ENCODE measurements at places on chromosomes 3 and 15. TPM values are rescaled to one million over a fixed set of nuclear protein-coding genes. Genes with fewer than 3 reads are reported as not detected.
A peak's percentile ranks its signal among the peaks of the same experiment; 100 is the strongest.

Gene SNX4
- total RNA-seq: 65.4 TPM

- DNase-seq: no peak
These were observed 36.0 kb downstream of the NR1D2 start for GRCh38 chr3:23981136-23981535.

DNA sequence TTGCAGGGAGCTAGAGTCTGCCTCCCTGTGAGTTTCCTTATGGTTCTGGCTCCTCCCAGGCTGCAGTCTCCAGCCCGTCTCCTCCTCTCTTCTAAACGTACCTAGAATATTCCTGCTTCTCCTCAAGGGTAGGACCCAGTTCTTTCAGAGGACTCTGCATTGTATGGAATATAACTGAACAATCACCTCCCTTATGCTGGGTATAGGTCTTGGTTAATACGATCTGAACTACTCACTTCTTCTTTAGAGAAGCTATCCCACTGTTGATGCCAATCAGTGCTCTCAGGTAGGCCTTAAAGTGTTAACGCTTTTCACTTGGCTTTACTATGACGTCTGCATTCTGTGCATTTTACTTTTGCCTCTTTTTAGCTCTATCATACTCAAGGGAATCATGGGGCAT, 98.5 kb downstream of the WNT7A start:
- DNase-seq: no peak

- peak; percentile 6 for DNase-seq
These were observed 217.4 kb downstream of the DIPK2A start for GRCh38 chr3:144189044-144189443.

GRCh38 chr3:94269763-94270162, 206.9 kb downstream of the NSUN3 start:
- no peak for DNase-seq

- DNase-seq: no peak
These were observed 37.5 kb upstream of the ESYT3 start for GRCh38 chr3:138396752-138397410.

DNA sequence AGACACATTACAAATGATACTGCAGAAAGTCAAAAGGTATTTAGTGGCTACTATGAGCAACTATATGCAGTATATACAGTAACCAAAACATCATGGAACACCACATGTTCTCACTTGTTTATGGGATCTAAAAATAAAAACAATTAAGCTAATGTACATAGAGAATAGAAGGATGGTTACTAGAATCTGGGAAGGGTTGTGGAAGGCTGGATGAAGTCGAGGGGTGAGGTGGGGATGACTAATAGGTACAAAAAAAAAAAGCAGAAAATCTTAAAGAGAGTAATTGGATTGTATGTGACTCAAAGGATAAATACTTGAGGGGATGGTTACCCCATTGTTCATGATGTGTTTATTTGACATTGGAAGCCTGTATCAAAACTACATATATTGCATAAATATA, 848.8 kb upstream of the GBE1 start:
- DNase-seq: no peak

DNA sequence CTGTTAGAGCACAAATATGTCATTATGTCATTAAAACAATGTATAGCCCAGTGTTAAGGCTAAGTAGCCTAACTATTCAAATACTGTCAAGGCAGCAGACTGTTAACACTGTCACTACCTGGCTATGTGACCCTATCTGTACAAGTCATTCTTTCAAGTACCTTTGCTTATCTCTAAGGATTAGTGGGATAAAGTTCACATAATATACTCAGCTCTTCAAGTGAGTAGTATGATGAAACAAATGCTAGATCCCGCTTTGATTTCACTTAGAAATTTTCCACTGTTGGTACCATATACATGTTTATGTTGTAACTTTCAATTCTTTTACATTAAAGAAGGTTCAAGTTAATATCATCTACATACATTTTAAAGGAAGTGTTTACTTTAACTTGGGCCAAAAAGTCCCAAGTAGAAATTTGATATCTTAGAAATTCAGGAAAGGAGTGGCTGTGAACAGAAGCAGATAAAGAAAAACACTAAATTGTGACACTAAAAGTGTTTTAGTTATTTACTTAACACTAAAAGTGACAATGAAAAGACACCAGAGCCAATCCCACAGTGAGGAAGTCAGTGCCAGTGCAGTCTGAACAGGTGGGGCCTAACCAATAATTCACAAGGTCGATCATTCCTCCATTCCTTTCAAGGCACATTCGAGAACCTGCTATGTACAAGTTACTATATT, 4.8 kb upstream of the RFX7 start:
- DNase-seq: no peak

DNA sequence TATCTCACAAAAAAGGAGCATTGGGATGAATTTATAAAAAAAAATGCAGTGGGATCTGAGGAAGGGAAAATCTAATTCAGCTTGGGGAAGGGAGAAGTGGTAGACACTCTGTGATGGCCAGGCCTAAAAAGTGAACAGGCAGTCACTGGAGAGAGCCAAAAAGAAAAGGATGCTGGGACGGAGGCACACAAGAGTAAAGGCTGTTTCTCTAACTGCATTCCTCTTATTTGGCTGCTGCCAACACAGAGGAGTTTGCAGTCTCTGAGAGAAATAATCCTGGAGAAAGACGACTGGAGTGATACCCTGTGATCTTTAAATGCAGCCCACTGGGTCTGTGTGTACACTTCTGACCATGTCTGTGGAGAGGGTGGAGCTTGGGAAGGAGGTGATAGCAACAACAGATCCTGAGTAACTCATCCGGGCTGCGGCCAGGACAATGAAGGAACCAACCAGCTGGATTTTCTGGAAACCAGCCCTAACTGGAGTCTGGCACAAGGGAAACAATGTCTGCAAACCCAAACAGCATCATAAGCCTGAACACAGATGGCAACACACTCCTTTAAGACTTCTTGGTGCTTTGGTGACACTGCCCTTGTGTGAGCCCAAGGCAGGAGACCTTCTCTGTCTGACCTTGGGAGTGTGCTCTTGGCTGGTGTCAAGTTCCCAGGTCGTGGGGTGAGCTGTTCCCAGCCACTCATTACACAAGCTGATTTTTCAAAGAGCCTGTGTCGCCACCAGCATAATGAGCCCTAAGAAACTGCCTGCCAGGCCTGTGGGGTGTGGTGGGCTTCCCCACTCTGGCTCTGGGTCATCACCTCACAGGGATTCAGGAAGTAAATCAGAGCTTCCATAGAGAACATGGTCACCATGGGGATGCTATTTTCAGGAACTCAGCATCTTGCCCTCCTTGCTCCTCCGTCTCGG, 8.0 kb downstream of the FYCO1 start:
- no peak for DNase-seq

DNA sequence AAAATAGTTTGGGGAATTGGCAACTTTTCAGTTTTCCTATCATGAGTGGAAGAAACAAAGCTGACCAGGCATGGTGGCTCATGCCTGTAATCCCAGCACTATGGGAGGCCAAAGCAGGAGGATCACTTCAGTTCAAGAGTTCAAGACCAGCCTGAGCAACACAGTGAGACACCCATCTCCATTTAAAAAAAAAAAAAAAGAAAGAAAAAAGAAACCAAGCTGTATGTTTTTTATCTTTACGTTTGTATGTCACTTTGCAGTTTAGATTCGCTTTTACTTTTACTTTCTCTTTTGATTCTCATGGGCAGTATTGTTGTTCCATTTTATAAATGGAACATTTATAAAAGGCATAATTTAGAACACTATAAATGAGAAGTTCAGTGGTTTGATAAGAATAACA, 31.2 kb upstream of the TNIK start:
- DNase-seq: no peak
